ENCODE measurements at places on chromosomes 1 and 21. TPM values are rescaled to one million over a fixed set of nuclear protein-coding genes. Genes with fewer than 3 reads are reported as not detected.

LAMC2 gene
- polyA plus RNA-seq = 0.30 TPM

OLFML3 gene
- polyA plus RNA-seq = 33.4 TPM

DIO1 gene
- polyA plus RNA-seq = 0.11 TPM

PCBP3 gene
- polyA plus RNA-seq = 15.8 TPM

TFF2 gene
- 0.17 TPM for polyA plus RNA-seq

KRTAP11-1 gene
- not detected for polyA plus RNA-seq

SEMA6C gene
- 14.9 TPM for polyA plus RNA-seq

CHD1L gene
- 28.3 TPM for polyA plus RNA-seq

KCNQ4 gene
- 1.0 TPM for polyA plus RNA-seq

VWA5B1 gene
- 2.1 TPM for polyA plus RNA-seq

SYT14 gene
- 6.6 TPM for polyA plus RNA-seq

TRABD2B gene
- 0.35 TPM for polyA plus RNA-seq

BNIPL gene
- polyA plus RNA-seq = 1.4 TPM

MFSD2A gene
- polyA plus RNA-seq = 2.4 TPM

LCE2B gene
- not detected for polyA plus RNA-seq

TMCO2 gene
- not detected for polyA plus RNA-seq

PDZK1IP1 gene
- 3.7 TPM for polyA plus RNA-seq

CELA3A gene
- 2.3 TPM for polyA plus RNA-seq

TCEA3 gene
- 102 TPM for polyA plus RNA-seq

SYPL2 gene
- polyA plus RNA-seq = 23.6 TPM

FCRL5 gene
- 0.40 TPM for polyA plus RNA-seq

MIXL1 gene
- 0.27 TPM for polyA plus RNA-seq

FAM72B gene
- 0.88 TPM for polyA plus RNA-seq

RUNX3 gene
- polyA plus RNA-seq = 0.73 TPM

PTP4A2 gene
- polyA plus RNA-seq = 51.8 TPM

KCNN3 gene
- 0.34 TPM for polyA plus RNA-seq

CFAP141 gene
- not detected for polyA plus RNA-seq

NBPF8 gene
- polyA plus RNA-seq = 7.0 TPM

VPS26C gene
- polyA plus RNA-seq = 14.3 TPM

FCGR2B gene
- polyA plus RNA-seq = 3.5 TPM

HLX gene
- polyA plus RNA-seq = 9.6 TPM

TMEM81 gene
- 4.8 TPM for polyA plus RNA-seq

RHD gene
- 0.07 TPM for polyA plus RNA-seq

PPIAL4G gene
- under 0.01 TPM for polyA plus RNA-seq

SAMD13 gene
- 1.0 TPM for polyA plus RNA-seq

HCN3 gene
- polyA plus RNA-seq = 14.5 TPM

FALEC gene
- polyA plus RNA-seq = not detected

PRR9 gene
- not detected for polyA plus RNA-seq

OPTC gene
- polyA plus RNA-seq = not detected

CCDC185 gene
- polyA plus RNA-seq = not detected

CALML6 gene
- 4.7 TPM for polyA plus RNA-seq

GBP6 gene
- 0.08 TPM for polyA plus RNA-seq

TRIM58 gene
- 0.10 TPM for polyA plus RNA-seq

FCER1A gene
- 0.40 TPM for polyA plus RNA-seq

SPRR2F gene
- polyA plus RNA-seq = not detected

ZBTB37 gene
- polyA plus RNA-seq = 0.91 TPM

ZNF697 gene
- polyA plus RNA-seq = 1.7 TPM

MOB3C gene
- 10.6 TPM for polyA plus RNA-seq

SASS6 gene
- polyA plus RNA-seq = 1.7 TPM

NEK2 gene
- polyA plus RNA-seq = 0.08 TPM

KRTAP19-3 gene
- not detected for polyA plus RNA-seq

LENEP gene
- not detected for polyA plus RNA-seq

WNT4 gene
- 8.1 TPM for polyA plus RNA-seq

LCA5L gene
- 13.5 TPM for polyA plus RNA-seq

TIE1 gene
- polyA plus RNA-seq = 19.6 TPM

PLCH2 gene
- 2.4 TPM for polyA plus RNA-seq

PSMA5 gene
- polyA plus RNA-seq = 108 TPM

S100PBP gene
- polyA plus RNA-seq = 22.4 TPM
